ENCODE measurements at places on chromosomes 13 and 19. TPM values are rescaled to one million over a fixed set of nuclear protein-coding genes. Genes with fewer than 3 reads are reported as not detected.

- no peaks in the 10 kb centered on the region for H3K27me3 ChIP-seq
- H3K4me1 ChIP-seq, result no peaks in the 10 kb centered on the region
- H3K27ac ChIP-seq, result no peak overlapping the region
- no peak overlapping the region for H3K4me3 ChIP-seq
These were observed 706.5 kb upstream of the MIR17HG start for GRCh38 chr13:90640976-90641375.

DNA sequence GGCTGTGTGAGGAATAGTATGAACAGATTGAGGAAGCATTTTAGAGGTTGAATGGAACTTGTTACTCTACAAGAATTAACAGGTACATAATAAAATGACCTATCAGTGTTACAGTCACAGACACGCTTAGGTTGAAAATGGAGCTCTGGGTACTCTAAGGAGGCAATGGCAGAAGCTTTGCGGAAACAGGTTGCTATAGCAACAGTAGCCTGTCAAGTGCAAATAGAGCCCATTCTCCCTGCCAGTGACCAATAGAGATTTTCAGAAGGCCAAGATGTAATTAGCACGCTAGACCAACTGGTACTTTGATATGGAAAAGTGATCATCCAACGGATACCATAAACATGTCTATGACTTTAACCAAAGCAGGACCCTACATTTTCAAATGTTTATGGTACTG, 148.5 kb upstream of the FREM2 start:
- H3K27me3 ChIP-seq, result no peaks in the 10 kb centered on the region
- no peaks in the 10 kb centered on the region for H3K36me3 ChIP-seq
- no peaks in the 10 kb centered on the region for H3K4me1 ChIP-seq
- H3K27ac ChIP-seq, result no peak overlapping the region
- no peak for DNase-seq

Gene DENND1C
- total RNA-seq, result 100.0 TPM

Gene PSG3
- total RNA-seq, result not detected

Gene IGFLR1
- 53.7 TPM for total RNA-seq

Measured in activated CD4-positive, alpha-beta T cell treated with anti-CD3 and anti-CD28 coated beads, Interleukin-2, amount 10 ng/mL, durations not matched to agents 7 days and 5 days (primary cell).